ENCODE measurements at places on chromosomes 3 and 15.

- no peak for DNase-seq
Measured at GRCh38 chr15:70762469-70763119, 764 bp downstream of the UACA start.

- no peak for DNase-seq
Measured at GRCh38 chr15:71301958-71302621, 186.8 kb downstream of the THSD4 start.

DNA sequence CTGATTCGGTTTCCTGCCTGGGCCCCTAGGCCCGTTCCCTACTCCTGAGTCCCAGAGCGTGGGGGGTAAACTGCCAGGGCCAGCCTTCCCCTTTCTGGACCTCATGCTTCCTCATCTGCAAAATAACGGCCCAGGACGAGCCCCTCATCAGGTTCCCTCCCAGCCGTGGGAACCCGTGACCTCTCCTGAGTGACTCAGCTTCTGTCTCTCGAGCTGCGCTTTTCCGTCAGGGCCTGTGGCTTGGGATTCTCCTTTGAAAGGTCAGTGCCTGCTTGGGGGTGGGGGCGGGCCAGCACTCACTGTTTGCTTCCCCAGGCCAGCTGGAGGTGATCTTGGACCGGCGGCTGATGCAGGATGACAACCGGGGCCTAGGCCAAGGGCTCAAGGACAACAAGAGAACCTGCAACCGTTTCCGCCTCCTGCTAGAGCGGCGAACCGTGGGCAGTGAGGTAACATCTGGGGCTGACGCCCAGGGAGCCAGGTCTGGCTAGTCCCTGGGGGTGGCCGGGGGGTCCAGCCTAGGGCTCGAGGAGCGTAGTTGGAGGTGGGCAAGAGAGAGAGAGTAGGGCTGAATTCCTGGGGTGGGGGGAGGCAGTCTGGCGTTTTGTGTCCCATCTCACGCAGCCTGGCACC, 12.8 kb downstream of the MAN2A2 start:
- DNase-seq, result peak; percentile 95

GRCh38 chr3:112967828-112968227, 7.1 kb downstream of the CD200R1 start:
- peak; percentile 78 for DNase-seq

DNA sequence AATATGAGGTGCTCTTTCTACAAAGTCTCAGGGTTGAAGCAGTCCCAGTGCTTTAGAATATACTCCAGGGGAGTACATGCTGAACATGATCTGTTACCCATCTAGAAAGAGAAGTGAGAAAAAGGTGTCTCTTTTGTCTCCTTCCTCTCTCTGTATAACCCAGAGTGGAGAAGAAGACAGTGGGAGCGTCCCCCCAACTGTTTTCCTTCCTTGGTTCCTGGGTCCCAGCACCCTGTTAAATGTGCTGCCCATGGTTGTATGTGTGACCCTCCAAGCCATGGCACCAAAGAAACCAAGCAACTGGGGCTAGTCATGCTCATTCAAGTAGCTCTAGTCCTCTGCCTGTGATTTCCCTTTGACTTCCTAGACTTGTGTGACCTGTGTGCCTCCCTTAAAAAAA, 683.7 kb downstream of the TBL1XR1 start:
- no peak for DNase-seq

DNA sequence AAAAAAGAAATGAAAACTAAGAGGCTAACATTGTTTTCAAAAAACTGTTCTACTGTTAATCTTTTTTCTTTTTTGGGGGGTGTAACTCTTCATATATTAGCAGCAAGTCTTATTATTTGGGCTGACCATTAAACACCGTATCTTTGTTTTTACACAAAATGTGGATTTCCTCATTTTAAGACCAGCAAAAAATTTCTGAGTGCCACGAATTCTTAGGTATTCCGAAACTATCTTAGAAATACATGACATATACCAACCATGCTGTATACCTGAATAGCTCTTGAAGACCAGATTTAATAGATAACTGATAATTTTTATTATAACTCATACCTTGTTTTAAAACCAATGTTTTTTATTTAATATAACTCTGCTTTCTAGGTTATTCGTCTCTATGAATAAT, 620 bp upstream of the TTC23 start:
- DNase-seq, result no peak

DNA sequence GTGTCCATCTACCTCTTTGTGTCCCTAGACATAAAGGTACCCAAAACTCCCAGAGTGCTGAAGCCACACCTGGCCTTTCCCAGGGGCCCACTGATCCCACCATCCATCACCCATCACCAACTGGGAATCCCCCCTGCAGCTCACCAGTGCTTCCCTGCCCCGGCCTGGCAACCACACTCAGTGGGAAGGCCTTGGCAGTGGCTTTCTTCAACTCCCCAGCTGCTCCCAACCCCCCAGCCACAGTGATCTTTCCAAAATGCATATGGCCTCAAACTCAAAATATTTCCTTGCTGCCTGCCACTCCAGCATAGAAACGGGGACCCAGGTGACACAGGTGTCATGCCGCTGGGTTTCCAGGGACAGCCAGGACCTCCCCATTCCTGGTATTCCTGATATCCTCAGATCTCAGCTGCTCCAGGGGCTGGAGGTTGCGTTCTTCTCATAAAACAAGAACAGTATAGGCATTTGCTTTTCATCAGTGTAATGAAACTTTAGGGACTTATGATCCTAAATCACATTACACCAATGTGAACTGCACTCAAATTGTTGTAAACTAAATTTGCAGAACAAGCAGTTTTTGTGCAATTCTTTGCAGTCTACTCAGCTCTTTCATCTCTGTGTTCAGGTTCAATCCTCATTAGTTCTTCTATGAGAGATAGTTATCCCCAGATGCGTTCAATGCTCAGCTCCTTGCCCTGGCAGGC, 1.3 kb downstream of the OCA2 start:
- DNase-seq, result no peak

DNA sequence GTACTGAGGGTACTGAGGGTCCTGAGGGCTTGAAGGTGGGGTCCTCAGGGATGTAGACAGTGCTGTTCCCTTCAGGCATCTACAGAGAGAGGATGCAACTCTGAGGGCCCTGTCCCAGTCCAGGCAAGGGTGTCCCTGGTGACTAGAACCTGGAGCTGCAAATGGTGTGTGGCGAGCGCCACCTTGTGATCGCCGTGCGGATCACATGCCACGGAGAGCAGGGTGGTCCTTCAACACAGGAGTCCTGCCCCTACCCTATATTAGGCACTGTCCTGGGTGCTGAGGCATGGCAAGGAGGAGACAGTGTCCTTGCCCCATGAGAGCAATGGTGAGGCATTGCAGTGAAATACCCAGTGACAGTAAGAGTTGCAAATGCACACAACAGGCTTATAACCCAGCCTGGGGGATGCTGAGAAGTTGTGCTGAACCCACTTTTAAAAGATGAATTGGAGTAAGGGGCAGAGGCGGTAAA, 23.6 kb downstream of the RHCG start:
- no peak for DNase-seq

- DNase-seq, result no peak
Measured at GRCh38 chr3:31022716-31023115, 128.3 kb upstream of the GADL1 start.

DNA sequence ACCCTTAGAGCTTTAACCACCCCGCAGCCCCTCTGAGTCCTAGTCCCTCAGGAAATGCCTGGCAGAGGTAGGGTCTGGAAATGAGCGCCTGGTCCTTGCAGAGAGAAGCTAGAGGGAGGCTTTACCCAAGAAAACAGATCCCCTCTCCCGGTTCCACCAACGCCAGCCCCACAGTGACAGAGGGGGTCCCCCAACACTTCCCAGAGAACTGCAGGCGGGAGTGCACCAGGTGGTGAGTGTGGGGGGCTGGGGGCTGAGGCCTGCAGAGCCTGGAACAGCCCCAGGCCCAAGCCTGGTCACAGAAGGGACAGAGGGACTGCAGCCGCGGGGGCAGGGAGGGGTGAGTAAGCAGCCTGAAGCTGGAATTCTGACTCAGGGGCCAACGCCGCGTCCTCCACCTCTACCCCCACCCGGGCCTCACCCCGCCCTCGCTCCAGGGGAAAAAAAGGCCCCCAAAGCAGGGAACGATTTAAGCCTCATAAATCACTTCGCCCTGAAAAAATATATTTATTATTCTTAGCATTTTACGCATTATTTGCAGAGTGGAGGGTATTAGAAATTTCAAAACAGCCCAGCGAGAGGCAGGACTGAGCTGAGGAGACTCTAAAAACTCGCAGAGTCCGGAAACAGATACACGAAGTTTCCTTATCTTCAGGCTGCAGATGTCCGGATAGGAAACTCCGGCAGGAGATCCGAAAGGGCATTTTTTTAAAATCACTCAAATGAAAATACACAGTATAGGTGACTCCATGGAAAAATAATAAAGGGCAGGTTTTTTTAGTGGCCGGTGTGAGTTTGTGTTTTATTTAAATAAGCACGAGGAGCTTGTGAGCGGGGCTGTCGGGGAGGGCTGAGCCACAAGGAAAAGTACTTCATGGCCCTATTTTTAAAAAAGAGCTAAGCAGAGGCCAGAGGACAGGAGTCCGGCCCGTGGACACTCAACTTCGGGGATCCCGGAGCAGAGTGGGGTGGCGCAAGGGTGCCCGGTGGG, 10.0 kb downstream of the GATA2 start:
- no peak for DNase-seq

Measured in CD14-positive monocyte (primary cell).